Lower leg skin (tissue), 4 donors: ENCODE measurements at places on chromosomes 4 and X.

GRCh38 chrX:70500826-70501225 lies 56.2 kb downstream of the DLG3 start:
- DNase-seq, result no peak

GRCh38 chr4:23956601-23957364 lies 66.9 kb upstream of the PPARGC1A start:
- DNase-seq, result no peak

- DNase-seq, result no peak
Observed at GRCh38 chrX:66012094-66012534, 27.8 kb downstream of the VSIG4 start.

GRCh38 chr4:185421366-185422124 lies 4.2 kb downstream of the UFSP2 start:
- DNase-seq, result no peak

DNA sequence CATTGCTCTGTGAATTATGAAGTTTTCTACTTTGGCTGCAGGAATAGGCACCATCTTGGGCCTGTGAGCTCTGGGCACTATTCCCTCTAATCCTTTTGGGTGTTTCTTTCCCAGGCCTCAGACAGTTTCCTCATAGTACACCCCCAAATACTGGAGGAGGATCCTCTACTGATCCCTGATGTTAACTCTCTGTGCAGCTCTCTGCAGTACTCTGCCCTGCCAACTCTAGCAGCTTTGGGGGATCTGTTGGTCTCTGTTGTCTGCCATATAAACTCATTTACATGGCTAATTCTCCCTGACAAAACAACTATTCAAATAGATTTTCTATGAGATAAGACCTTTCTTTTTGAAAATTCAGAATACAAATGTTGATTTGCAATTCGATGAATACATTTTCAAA lies 29.9 kb downstream of the USP53 start:
- no peak for DNase-seq

- peak; percentile 49 for DNase-seq
Observed at GRCh38 chr4:9904976-9905587, 116.2 kb downstream of the SLC2A9 start.

GRCh38 chr4:181162676-181163075 lies 1080.5 kb upstream of the TENM3 start:
- DNase-seq, result no peak
